ENCODE measurements at places on chromosomes 3 and 15. TPM values are rescaled to one million over a fixed set of nuclear protein-coding genes. Genes with fewer than 3 reads are reported as not detected.

Gene ZNF774
- 9.5 TPM for total RNA-seq

DNA sequence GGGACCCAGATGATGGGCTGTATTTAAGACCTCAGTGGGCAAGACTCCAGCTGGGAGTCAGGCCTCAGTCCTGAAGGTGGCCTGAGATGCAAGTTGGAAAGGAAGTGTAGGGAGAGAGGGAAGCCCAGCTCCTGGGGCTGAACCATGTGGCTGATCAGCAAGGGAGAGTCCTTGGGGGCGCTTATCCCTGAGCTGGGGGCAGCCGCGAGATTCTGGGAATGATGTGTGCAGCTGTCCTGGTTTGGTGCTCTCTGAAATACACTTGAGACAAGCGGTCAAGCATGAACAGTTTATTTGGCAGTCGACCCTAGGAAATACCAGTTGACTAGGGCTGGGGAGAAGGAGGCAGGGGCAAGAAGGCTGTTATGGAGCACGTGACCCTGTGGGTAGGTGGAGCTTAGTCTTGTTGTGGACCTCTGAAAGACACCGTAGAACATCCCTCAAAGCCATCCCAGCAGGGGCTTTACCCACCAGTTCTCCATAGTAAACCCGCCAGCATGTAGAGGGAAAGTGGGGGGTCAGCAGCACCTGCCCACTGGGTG lies 41.8 kb upstream of the SLC6A11 start:
- no peak for DNase-seq

GRCh38 chr3:1190569-1190968 lies 97.7 kb downstream of the CNTN6 start:
- no peak for DNase-seq

- no peak for DNase-seq
Observed at GRCh38 chr15:90557186-90558084, 27.7 kb downstream of the CRTC3 start.

- DNase-seq: no peak
Observed at GRCh38 chr3:154161806-154162205, 40.6 kb downstream of the ARHGEF26 start.

- DNase-seq: no peak
Observed at GRCh38 chr3:115930168-115930567, 306.9 kb downstream of the GAP43 start.

GRCh38 chr3:132352556-132353143 lies 35.4 kb downstream of the ACP3 start:
- peak; percentile 39 for DNase-seq

GRCh38 chr15:97140216-97140615 lies 809.7 kb downstream of the NR2F2 start:
- DNase-seq: no peak

GRCh38 chr15:57591822-57592367 lies at the start of gene MYZAP:
MYZAP (plus strand) TSS chr15:57591904; CDS start chr15:57592035, 131 bp downstream.
- peak; percentile 55 for DNase-seq

GRCh38 chr3:115375362-115375761 lies 228.3 kb upstream of the ZBTB20 start:
- no peak for DNase-seq

All from progenitor cell of endocrine pancreas (in vitro differentiated cells).